H7 (cell line): ENCODE measurements at places on chromosomes 16 and 17. TPM values are rescaled to one million over a fixed set of nuclear protein-coding genes. Genes with fewer than 3 reads are reported as not detected.

DNA sequence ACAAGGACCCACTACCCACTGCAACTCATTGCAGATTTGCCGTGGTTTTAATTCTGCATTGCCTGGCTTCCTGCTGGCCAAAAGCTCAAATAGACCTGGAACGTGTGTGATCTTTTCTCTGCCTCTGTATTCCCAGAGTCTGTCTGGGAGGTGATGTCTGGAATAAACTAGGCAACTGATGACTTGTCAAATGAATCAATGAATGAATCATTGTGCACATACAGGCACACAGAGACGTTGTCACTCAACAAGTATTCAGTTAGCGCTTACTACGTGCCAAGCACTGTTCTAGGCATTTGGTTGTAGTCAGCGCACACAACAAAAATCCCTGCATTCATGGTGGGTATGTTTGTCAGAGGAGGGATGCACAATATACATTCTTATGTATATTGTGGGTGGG lies 8.9 kb downstream of the TMEM132E start:
- DNase-seq: no peak

- DNase-seq: peak; percentile 79
Measured at GRCh38 chr16:2507052-2507659, 6.6 kb upstream of the ATP6V0C start.

DNA sequence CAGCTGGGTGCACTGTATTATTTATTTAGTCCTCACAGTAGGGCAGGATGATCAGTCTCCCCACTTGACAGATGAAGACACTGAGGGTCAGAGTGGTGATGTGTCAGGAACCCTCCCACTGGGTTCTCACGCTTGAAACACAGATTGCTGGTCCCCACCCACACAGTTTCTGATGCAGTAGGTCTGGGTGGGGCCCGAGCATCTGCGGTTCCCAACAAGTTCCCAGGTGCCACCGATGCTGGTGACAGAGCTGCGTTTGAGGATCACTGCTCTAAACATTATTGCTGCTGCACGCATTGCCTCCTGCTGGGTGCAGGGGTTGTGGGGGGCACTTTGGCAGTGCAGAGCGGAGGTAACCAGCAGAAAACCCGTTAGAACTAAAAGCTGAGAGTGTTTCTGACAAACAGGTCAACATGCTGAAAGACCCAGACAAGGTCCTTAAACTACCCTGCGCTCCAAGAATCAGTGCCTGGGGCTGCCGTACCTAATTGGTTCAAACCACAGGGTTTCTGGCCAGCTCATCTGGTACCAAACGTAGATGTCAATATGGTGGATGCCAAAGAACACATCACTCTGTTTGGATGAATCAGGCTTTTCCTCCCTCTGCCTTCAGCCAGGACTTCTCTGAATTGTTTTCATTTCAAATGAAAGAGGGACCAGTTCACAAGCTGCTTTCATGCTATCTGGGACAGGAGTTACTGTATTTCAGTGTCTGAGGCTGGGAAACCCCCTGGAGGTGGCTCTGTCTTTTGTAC lies 76.0 kb downstream of the ABCC1 start:
- DNase-seq: no peak

FLYWCH2 gene
- 55.2 and 94.1 TPM in 2 replicates for total RNA-seq

ADORA2B gene
- 3.9 and 4.6 TPM in 2 replicates for total RNA-seq

DNA sequence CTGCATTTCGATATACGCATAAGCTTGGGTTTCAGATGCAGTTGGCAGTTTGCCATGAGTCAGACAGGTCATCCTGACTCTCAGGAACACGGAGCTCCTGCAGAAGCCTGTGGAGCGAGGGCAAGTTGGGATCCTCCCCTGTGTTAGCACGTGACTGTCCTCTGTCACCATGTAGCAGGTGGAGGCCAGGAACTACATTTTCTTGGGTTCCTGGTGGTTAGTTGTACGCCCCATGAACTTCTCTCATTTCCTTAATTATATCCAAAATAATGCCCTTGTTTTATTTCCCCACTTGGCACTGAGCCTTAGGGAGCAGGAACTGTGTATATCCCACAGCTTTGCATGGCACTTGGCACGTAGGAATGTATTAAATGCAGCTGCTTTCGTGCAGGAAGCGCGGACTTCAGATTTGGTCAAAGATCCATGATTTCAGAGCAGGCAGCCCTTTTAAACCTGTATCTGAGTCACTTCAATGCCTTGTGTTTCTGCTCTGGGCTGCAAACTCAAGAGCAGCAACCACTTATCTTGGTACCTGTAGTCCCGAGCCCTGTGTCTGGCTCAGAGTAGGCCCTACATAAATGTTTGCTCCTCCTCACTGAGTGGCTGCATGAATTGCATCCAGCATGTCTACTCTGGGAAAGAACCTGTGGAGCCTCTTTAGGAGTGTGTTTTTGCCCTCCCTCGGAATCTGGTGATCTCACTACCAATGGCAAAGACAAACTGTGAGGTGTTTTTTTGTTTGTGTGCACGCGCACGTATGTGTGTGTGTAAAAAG lies 428.4 kb downstream of the MAF start:
- no peak for DNase-seq

DNA sequence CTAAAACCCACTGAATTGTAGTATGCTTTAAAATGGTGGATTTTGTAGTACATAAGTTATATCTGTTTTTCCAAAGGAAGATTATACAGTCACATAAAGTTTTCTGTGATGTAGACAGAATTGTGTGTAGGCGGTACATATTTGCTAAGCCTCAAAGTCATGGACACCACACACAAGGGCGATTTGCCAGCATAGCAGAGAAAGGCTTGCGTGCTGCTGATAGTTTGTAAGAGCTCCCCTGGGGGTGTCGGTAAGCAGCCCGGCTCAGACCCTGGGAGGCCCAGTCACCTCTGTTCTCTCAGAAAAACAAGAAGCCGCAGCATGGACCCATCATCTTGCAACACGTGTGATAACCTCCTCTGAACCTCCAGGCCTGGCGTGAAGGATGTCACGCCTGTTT lies 38.3 kb upstream of the AKTIP start:
- DNase-seq: no peak

RPH3AL gene
- total RNA-seq: 1.3 and 2.8 TPM in 2 replicates

DNA sequence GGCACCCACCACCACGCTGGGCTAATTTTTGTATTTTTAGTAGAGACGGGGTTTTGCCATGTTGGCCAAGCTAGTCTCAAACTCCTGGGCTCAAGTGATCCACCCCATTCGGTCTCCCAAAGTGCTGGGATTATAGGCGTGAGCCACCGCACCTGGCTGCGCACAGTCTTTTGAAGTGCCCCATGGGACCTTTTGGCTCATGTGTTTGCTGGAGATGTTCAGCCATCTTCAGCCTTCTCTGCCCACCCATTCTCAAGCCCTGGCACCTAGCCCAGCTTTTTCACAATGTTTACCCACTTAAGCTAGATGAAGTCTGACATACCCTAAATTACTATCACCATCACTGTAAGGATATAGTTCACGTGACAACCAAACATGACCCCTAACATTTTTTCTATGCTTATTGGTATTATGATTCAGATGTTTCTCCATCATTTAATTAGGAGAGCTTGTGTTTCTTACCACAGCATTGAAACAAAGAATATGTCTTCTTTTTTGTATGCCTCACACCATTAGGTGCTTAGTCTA lies 32.3 kb downstream of the PECAM1 start:
- no peak for DNase-seq

EVPL gene
- total RNA-seq: 0.26 TPM in 1 of 2 replicates, not detected in the other

ACE gene
- total RNA-seq: 4.6 and 7.6 TPM in 2 replicates

IL34 gene
- total RNA-seq: 8.5 and 8.8 TPM in 2 replicates

LGALS9B gene
- not detected in 2 replicates for total RNA-seq

PPP1R27 gene
- not detected in 2 replicates for total RNA-seq

BCL6B gene
- total RNA-seq: 4.9 and 8.3 TPM in 2 replicates

- peak; percentile 74 for DNase-seq
Measured at GRCh38 chr17:82495844-82496528, 23.5 kb upstream of the FOXK2 start.

DNA sequence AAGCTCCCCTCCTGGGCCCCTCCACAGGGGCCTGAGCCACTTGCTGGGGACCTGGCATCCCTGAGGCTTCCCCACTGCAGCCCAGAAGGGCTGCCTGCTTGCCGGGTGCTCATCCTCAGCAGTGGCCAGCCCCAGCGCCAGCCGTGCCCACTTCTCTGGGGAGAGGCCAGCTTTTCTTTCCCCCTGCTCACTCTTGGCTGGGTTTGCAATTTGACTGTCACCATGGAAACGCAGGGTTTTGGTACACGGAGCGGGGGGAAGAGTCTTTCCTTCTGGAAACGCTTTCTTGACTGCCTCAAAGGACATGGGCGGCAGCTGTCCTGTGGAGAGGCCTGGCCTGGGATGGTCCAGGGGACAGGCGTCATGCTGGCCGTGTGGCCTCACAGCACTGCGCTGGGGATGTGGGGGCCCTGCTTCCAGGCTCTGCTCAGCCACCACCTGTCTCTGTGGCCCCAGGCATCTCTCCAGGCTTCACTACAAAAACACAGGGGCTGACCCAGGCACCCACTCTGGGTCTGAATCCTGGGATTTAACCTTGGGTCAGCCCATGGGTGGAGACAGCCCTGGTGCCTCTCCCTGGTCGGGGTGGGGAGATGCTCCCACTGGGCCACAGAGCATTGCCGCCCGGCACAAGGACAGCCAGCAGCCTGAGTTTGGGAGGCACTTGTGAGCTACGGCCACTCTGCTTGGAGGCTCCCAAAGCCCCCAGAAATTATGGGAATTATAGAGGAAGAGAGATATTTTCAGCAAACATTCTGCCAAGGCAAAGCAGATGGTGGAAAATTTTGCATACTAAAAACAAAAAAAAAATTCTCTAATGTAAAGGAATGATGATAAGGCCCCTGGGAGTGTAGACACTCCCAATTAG lies 45.9 kb upstream of the DOC2B start:
- peak; percentile 64 for DNase-seq

GRCh38 chr17:46818316-46818928 lies at the start of gene WNT3:
WNT3 (minus strand) TSS chr17:46818692; CDS start chr17:46818597, 95 bp downstream.
- DNase-seq: peak; percentile 97

EXOC7 gene
- 80.3 and 87.7 TPM in 2 replicates for total RNA-seq

DNA sequence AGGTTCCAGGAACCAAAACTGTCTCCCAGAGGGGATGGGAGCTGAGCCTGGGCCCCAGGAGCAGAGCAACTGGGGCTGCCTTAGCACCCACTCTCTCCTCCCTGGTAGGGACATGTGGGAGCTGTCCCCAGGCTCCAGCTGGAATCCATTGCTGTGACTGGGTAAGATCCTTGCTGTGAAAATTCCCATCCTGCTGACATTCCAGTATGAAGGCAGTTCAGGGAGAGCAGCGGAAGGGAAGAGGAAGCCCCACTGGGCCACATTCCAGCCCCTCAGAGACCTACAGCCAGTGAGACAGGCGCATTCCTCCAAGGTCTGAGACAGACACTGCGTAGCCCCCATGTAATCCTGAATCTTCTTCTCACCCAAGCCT lies 24.2 kb downstream of the MYO18A start:
- DNase-seq: peak; percentile 86

GRCh38 chr17:64051153-64051552 lies 30.7 kb upstream of the ICAM2 start:
- no peak for DNase-seq

GRCh38 chr16:89049484-89050118 lies 44.1 kb upstream of the ACSF3 start:
- no peak for DNase-seq

DNA sequence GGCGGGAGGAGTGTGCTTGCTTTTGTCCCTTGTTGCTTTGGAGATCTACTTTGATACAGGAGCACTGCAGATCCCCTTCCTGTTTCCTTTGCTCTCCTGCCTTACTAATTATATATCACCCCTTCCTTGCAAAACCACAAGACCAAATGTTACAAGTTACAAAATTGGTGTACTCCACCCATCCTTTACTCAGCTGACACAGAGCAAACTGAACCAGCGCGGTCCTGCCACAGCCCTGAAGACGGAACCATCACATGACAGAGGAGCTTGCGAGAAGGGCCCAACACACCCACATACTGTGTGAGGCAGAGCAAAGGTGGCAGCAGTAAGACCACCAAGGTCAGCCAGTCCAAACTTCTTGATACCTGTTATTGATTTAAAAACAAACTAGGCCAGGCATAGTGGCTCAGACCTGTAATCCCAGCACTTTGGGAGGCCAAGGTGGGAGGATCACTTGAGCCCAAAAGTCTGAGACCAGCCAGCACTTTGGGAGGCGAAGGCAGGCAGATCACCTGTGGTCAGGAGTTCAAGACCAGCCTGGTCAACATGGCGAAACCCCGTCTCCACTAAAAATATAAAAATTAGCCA lies 33.2 kb downstream of the CYTH1 start:
- no peak for DNase-seq

SLC7A5 gene
- 91.6 and 188 TPM in 2 replicates for total RNA-seq

TRIM16 gene
- total RNA-seq: 17.1 and 21.9 TPM in 2 replicates

- DNase-seq: peak; percentile 86
Measured at GRCh38 chr16:88287219-88287618, 95.5 kb upstream of the ZNF469 start.

OR2C1 gene
- not detected in 2 replicates for total RNA-seq

CEMP1 gene
- not detected in 2 replicates for total RNA-seq

DNA sequence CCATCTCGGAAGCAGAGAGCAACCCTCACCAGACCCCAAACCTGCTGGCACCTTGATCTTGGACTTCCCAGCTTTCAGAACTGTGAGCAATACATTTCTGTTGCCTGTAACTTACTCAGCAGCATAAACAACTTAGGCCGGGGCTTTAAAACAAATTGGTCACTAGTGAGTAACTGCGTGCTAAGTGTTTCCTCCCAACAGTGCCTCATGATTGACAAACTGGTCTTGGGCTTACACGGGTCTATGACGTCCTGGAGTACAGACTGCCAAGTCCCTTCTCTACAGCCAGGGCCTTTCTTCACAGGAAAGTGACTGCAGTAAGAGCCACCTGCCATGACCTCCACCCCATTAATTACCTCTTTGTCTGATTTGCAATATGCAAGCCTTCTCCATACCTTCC lies 136.7 kb downstream of the XYLT1 start:
- no peak for DNase-seq

FLCN gene
- total RNA-seq: 36.4 and 42.9 TPM in 2 replicates

KRTAP9-8 gene
- not detected in 2 replicates for total RNA-seq

TMC7 gene
- 1.6 and 2.0 TPM in 2 replicates for total RNA-seq

DNA sequence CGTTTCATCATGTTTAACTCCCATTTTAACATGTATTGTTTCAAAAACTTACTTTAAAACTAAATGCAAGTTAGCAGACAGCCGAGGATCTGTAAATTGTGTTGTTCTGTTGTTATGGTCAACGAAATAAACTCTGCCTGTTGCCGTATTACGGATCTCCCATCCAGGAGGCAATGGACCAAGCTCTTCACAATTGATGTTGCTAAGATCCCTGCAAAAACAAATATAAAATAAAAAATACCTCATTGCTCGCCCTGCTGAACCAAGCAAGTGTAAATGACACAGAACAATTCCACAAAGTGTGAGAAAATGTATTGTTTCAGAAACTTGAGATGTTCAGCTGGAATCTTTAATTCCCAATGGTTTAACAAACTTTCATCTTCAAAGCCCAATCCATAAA lies 65.0 kb downstream of the CEP95 start:
- no peak for DNase-seq

- DNase-seq: peak; percentile 88
Measured at GRCh38 chr17:8016632-8017424, 14.4 kb downstream of the GUCY2D start.

- DNase-seq: no peak
Measured at GRCh38 chr17:50508573-50509460, 578 bp downstream of the MYCBPAP start.

- no peak for DNase-seq
Measured at GRCh38 chr16:24728891-24729242, 584 bp upstream of the TNRC6A start.

ESRP2 gene
- total RNA-seq: 15.5 and 18.0 TPM in 2 replicates

NPW gene
- 2.0 and 2.3 TPM in 2 replicates for total RNA-seq
